Left lobe of liver (tissue), 2 donors: ENCODE measurements at places on chromosomes 6 and 20. TPM values are rescaled to one million over a fixed set of nuclear protein-coding genes. Genes with fewer than 3 reads are reported as not detected.

- DNase-seq, result no peak
These were observed 50.8 kb upstream of the DSN1 start for GRCh38 chr20:36824142-36824940.

DNA sequence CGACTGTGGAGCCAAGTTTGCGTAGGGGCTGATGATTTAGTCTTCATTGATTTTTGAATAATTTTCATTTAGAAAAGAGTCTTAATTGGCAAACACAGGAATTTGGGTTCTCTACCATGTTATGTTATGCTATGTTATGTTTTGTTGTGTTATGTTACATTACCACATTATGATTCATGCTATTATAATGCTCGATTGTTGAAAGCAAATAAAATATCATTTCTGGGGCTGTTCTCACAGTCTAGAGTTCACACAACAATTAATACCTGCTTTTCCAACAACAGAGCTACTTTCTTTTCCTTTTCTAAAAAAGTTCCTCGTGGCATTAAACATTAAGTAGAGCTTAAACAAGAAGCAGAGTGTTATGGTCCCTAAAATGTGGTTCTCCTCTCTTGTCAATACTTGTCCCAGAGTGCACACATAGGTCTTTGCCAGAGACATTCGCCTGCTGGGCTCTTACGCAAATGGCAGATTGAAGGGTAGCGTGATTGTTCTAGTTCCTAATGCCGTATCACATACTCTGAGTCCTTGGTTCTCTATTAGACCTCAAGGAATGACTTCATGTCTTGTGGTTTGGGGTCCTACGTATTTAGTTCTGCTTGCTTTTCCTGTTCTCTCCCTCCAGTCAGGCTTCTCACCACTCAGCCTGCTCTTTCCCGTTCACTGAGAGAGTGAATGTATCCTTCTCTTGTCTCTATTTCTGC is 370.3 kb downstream of the CD109 start:
- no peak for DNase-seq

DNA sequence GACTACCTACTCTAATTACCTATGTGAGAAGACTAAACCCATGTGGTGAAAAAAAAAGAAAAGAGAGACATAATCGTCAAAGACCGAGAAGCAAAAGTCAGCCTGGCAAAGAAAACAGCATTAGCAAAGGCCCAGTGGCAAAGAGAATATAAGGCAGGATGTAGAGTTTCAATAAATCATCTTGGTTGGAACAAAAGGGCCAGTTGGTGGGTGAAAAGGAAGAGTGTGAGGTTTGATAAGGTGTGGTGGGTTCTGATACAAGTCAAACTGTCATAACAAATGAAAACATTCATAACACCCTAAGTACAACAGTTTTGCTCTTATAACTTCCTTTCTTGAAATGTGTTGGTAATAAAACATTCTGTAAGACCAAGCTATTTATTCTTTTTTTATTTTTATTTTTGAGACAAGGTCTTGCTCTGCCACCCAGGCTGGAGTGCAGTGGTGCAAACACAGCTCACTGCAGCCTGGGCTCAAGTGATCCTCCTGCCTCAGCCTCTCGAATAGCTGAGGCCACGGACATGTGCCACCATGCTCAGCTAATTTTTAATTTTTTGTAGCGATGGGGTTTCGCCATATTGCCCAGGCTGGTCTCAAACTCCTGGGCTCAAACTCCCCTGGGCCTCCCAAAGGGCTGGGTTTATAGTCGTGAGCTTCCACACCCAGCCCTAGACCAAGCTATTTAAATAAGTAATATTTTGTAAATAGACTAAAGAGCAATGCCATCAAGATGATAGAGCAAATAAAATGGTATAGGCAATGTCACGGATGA is 18.9 kb upstream of the GTF3C6 start:
- no peak for DNase-seq

GRCh38 chr20:54694516-54694915 is 219.1 kb downstream of the DOK5 start:
- no peak for DNase-seq

DNA sequence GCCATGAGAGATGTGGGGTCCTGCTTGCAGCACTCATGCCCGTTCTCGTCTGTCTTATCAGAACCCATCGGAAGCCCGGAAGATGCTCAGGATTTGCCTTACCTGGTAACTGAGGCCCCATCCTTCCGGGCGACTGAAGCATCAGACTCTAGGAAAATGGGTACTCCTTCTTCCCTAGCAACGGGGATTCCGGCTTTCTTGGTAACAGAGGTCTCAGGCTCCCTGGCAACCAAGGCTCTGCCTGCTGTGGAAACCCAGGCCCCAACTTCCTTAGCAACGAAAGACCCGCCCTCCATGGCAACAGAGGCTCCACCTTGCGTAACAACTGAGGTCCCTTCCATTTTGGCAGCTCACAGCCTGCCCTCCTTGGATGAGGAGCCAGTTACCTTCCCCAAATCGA is 8.3 kb downstream of the PI16 start:
- no peak for DNase-seq

- no peak for DNase-seq
These were observed 200.9 kb upstream of the RNF24 start for GRCh38 chr20:4216142-4216735.

DNA sequence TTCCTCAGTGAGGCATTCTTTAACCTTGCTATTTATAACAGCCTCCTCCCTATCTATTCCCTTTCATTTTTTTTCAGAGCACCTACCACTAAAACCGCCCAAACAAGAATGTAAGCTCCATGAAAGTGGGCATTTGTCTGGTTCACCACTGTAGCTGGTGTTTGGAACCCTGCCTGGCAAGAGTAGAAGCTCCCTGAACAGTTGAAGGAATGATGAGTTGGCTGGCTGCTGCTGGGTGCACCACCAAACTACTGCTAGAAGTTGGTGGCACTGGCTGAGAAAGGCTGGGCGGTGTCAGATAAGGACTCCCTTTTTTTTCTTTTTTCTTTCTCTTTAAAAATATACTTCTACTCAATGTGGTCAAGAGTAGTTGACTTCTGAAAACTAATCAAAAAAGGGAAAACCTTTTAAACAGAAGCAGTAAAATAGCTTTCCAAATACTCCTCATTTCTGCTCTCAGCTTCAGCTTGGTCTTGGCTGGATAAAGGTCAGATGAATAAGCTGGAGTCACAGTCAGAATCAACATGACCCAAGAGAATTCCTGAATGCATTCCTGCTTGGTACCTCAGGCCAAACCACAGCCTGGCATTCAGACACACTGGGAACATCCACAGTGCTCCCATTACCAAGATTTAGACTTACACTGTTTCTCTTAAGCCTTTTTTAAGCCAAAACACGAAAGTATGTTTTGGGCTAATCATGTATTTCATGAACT is 38.0 kb downstream of the RTN4IP1 start:
- DNase-seq, result no peak

AP5S1 gene
- total RNA-seq, result 9.7 TPM

MCHR2 gene
- not detected for total RNA-seq
